Stimulated activated CD8-positive, alpha-beta memory T cell treated with anti-CD3 and anti-CD28 coated beads, Interleukin-15, amount 100 ng/mL, for 1 hour (primary cell): ENCODE measurements at places on chromosomes 7 and 10.

- DNase-seq = no peak
Observed at GRCh38 chr10:127905001-127905847, 1.7 kb upstream of the PTPRE start.

- no peak for DNase-seq
Observed at GRCh38 chr7:4683884-4684565, 1.9 kb downstream of the FOXK1 start.

DNA sequence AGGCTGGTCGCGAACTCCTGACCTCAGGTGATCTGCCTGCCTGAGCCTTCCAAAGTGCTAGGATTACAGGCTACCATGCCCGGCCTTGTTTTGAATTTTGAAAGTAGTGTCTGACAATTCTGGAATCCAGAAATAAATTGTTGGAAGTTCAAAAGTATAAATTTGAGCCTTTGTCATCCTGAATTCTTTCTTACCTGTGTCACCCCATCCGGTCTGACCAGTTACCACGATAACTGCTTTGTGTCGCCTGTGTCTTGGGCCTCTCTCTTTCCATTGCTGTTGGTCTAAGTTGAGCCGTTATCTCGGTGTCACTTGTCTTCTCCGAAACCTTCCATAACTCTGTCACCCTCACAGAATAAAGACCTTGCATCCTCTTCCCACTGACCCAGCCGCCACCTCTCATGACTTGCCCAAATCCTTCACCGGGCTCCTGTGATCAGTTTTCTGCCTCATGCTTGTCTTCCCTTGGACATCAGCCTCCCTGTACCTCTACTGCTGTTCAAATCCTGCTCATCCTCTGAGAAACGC lies 18.6 kb downstream of the CUL1 start:
- no peak for DNase-seq

- DNase-seq = no peak
Observed at GRCh38 chr7:123148813-123149212, 51.0 kb downstream of the SLC13A1 start.

DNA sequence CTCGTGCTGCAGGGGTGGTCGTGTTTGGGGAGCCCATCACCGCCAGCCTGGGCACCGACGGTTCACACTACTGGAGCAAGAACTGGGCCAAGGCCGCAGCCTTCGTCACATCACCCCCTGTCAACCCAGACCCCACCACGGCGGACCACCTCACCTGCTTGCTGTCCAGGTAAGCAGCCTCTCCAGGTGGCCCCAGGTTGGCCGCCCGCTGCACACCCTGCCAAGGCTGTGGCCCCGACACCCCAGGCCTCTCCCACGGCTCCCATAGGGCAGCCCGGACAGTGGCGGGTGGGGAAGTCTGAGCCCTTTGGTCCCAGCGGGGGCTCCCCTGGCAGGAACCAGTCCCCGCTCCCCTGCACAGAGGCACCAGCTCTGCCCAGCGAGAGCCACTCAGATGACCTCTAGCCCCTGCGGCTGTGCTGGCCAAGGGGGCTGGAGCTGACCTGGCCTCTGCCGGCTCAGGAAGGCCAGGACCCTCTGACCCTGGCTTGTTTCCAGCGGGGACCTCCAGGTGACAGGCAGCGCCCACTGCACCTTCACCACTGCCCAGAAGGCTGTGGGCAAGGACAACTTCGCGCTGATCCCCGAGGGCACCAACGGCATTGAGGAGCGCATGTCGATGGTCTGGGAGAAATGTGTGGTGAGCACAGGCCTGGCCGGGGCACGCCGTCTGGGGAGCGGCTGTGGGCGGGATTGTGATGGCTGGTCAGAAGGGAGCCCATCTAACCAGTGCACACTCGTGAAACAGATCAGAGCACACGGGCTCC lies 13.8 kb downstream of the DPYSL4 start:
- DNase-seq = no peak

GRCh38 chr10:114346176-114347031 lies 57.9 kb downstream of the AFAP1L2 start:
- DNase-seq = no peak

- DNase-seq = no peak
Observed at GRCh38 chr10:3467052-3467951, 294.7 kb upstream of the PITRM1 start.

GRCh38 chr10:101684782-101685181 lies 10.2 kb downstream of the FBXW4 start:
- no peak for DNase-seq

DNA sequence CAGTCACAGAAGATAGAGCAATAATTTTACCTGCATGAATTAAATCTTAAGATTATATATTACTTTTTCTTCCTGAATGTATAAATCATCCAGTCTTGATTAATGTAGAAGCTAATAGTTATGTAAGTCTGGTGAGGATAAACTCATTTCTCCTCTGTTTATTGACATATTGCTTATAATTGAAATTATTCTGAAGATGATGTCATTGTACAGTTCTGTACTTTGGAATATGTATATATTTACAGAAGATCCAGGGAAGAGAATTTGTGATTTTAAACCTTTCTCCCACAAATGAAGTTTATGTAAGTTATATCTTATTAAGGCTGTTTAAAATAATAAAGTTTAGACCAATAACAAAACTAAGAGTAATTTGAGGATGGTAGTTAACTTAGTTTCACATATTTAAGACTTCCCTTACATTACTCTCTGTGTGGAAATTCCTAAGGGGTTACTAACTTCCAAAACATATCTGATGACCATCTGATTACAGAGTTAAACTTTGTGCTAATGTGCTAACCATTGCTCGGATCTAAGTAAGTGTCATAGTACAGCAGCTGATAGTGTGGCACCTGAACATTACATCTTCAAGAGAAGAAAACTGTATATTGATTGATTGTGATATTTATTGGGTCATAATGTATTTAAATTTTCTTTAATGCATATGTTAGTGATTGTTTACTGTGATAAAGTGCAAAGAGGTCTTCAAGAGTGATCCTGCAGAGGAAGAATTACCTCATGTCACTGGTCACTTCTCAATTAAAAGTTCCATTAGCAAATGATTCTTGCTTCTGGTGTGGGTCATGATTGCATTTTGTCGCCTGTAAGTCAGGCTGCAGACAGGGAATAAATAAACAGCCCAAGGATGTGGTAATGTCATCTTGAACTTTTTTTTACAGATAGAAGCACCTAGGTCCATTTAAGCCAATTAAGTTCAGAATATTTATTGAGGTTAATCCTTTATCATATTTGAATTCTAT lies 96.9 kb downstream of the UBE3C start:
- no peak for DNase-seq

DNA sequence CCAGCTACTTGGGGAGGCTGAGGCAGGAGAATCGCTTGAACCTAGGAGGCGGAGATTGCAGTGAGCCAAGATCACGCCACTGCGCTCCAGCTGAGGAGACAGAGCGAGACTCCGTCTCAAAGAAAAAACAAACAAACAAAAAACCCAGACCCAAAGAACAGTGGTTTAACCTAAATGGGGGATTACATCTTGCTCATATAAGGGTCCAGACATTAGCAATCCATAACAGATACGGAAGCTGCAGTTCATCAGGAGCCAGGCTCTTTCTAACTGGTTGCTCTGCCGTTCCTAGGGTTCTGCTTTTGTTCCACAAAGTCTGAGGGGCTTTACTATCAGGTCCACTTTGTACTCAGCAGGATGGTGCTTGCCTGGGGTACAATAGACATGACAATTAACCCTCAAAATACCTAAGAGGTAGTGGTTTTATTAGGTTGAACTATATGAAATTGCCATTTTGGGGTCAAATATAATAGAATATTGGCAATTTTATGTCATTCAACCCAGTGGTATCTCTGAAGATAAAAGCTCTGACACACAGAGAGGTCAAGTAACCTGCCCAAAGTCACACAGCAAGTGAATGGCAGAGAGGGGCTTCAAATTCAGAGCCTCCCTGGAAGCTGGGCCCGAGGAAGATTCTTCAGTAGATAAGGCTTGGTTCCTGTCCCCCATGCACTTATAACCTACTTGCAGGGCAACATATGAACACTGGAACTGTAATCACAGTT lies 21.3 kb downstream of the NYAP1 start:
- no peak for DNase-seq

DNA sequence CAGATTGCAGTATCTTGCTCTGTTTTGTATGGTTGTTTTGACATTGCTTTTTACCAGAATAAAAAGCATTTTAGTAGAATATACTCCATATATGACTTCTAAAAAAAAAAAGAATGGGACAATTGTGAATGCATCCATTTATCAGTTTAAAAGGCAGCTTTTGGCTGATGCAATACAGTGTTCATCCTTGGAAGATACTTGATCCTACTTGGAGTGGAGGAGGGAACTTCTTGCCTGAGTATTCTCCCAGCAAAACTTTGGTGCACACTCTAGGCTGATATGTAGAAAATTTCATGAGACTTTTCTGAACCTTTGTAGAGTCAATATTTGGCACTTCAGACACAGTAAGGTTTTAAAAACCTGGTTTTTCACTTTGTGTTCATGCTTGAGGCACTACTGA lies 40.2 kb downstream of the WDR11 start:
- no peak for DNase-seq

DNA sequence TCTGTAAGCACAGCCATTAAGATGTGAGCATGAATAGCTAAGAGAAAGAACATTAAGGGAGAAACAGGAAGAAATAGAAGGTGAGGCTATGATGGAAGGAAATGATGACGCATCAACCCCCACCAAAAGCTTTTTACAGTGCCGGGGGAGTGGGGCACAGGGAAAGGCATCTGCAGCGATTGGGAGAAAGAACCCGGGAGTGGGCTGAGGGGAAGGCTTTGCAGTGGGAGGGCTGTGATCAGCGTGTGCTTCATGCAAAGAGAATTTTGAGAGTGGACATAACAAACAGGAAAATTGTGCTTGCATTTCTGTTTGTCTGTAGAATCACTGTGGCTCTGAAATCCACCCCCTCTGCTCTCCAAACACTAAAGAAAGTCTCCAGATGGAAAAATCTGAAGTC lies 250.8 kb downstream of the KCNMA1 start:
- DNase-seq = no peak

- DNase-seq = no peak
Observed at GRCh38 chr7:37336259-37336658, 112.4 kb downstream of the ELMO1 start.

GRCh38 chr7:69515495-69516212 lies 82.6 kb upstream of the AUTS2 start:
- no peak for DNase-seq

DNA sequence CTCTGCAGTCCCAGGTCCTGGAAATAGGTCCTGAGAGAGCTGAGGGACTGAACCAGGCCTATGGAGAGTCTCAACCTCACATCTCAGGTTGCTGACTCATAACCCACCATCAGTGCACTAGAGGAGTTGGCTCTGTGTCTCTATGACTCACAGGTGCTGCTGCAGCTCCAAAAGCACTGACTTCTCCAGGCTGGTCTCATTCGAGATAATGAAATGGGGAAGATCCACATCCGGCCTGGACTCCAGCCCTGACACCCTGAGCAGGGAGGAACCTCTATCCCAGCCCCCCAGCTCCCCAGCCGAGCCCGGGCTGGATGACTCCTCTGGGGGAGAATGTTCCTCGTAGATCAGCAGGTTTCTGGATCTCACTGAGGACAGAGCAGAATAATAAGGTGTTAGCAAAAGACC lies 35.5 kb upstream of the DGKI start:
- no peak for DNase-seq

- DNase-seq = no peak
Observed at GRCh38 chr10:1650542-1651269, 86.6 kb downstream of the ADARB2 start.

DNA sequence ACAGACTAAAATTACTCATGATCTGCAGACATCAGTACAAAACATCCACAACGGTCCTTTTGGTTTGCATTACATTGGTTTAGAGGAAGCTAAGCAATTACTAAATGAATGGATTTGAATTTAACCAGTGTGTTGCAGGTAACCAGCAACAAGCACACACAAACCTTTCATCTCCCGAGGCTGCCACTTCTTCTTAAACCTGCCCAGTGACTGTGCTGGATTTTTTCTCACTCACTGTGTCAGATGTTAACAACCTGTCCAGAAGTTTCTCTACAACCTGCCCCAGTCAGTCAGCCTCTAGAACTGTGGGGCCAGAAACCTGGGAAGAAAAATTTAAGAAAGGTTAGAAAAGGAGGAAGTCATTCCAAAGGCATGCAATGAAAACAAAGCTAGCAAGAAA lies 2.4 kb upstream of the MEOX2 start:
- DNase-seq = no peak

GRCh38 chr7:102836191-102836919 lies 76.4 kb upstream of the LRRC17 start:
- DNase-seq = no peak

DNA sequence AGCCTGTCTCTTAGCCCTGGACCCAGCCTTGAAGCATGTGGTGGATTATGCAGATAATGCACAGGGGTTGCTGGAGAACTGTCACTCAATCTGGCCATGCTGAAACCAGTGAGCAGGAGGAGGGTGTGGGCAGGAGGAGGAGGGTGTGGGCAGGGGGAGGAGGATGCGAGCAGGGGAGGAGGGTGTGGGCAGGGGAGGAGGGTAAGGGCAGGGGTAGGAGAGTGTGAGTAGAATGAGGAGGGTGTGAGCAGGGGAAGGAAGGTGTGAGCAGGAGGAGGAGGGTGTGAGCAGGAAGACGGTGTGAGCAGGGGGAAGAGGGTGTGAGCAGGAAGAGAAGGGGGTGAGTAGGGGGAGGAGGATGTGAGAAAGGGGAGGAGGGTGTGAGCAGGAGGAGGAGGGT lies 18.8 kb downstream of the CAMK2B start:
- no peak for DNase-seq

- no peak for DNase-seq
Observed at GRCh38 chr7:137847568-137848050, 835 bp upstream of the DGKI start.

DNA sequence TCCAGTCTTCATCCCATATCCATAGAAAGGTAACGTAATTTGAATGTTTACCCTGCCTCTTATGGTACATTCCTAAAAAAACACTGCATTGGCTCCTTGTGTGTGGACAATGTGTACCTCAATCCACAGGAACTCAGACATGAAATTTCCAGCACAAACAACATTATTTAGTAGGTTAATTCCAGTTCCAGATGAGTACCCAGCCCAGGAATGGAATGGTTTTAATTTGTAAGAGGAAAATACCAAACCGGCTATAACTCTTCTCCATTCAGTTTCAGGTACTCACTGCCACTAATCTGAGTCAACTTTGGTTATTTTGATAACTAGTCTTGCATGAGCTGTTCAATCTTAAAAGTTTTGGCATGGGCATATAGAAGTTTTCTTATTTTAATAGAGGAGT lies 39.0 kb downstream of the TFPI2 start:
- no peak for DNase-seq

GRCh38 chr10:51694086-51694768 lies 5.2 kb downstream of the CSTF2T start:
- DNase-seq = no peak
